Fibroblast of the conjunctiva (primary cell): ENCODE measurements at places on chromosomes 16 and 17.
A peak's percentile ranks its signal among the peaks of the same experiment; 100 is the strongest.

DNA sequence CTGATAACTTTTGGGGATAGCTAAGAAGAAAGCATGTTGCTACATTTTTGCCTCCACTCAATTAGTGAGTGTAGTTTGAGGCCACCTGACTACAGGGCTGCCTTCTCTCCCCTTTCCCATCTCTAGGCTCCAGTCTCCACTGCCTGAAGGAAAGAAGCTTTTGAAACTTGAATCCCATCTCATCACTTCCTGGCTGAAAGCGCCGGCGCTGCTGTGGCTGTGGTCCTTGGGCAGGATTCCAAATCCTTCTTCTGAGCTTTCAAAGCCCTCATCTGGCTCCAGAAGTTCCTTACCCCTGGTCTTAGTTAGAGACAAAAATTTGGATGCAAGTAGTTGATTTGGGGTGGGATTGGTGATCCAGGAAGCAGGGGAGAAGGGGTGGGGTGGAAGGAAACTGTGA lies 119.4 kb downstream of the FOXL1 start:
- no peak for DNase-seq

DNA sequence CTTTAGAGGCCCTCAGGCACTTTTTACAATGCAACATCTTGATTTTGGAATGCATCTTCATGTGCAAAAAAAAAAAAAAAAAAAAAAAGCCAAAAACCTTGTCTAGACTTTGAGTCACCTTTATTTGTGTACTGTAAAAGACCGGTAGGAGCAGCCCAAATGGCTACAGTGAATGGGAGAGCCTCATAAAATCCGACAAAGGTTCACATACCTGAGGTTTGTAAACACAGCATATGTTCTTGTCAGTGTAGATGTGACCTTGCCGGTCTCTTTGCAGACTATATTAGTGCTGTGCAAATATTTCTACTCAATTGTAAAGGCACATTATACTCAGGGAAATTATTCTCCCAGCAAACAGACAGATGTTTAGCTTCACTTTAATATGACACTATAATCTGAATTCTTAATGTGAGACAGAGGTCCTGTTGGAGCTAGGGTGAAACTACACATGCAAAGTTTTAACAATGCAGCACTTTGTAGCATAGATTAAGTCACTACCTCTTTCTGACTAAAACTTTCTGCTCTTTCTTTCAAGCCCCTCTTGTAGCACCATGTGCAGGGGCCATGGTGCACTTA lies 211.3 kb downstream of the CA10 start:
- no peak for DNase-seq

- no peak for DNase-seq
Observed at GRCh38 chr16:8863594-8864424, 5.0 kb downstream of the CARHSP1 start.

DNA sequence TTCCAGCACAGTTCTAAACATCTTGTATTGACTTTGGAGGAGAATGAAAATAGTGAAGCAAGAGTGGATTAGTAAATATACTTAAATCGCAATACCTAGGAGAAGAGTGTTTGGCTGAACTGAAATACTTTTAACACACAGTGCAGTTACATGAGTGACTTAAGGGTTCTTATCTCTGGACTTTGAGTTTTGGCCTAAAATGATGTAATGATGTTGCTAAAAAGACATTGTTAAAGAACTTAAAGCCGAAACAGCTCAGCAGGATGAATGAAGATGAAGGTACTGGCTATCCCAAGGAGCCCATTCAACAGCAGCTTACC lies 28.1 kb downstream of the PMP22 start:
- no peak for DNase-seq

- DNase-seq: peak; percentile 77
Observed at GRCh38 chr17:80082403-80083135, 18.8 kb upstream of the GAA start.

- DNase-seq: no peak
Observed at GRCh38 chr16:546909-547770, 13.1 kb upstream of the PRR35 start.

DNA sequence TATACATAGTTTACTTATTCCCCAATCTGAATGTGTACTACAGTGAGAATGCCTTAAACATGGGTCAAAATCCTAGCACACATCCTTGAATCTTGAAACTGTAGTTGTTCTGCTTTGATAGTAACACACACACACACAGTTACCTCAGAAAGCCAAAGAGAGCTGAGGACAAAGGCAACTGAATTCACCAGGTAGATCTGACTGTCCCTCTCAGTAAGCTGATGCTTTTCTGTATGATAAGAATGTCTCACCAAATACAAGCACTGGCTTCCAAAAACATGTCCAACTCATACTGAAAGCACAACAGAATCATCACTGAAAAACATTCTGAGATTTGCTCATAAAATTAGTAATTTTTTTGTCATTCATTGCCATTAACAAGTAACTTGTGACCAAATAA lies 104.3 kb upstream of the DYNLRB2 start:
- DNase-seq: no peak
